Stimulated activated CD8-positive, alpha-beta memory T cell treated with anti-CD3 and anti-CD28 coated beads, Interleukin-15, amount 100 ng/mL, for 24 hours (primary cell): ENCODE measurements at places on chromosomes 2 and 18.

- no peak for DNase-seq
Measured at GRCh38 chr18:39675906-39676305, 2110.3 kb upstream of the CELF4 start.

- DNase-seq: no peak
Measured at GRCh38 chr2:191319186-191319585, 74.0 kb downstream of the MYO1B start.

GRCh38 chr2:148987286-148987685, 51.2 kb upstream of the LYPD6B start:
- no peak for DNase-seq

GRCh38 chr18:59139291-59139614, 431 bp upstream of the SEC11C start:
- peak; percentile 79 for DNase-seq

- no peak for DNase-seq
Measured at GRCh38 chr2:207130958-207131521, 34.7 kb downstream of the KLF7 start.

GRCh38 chr2:25592766-25593292, 80.5 kb downstream of the DTNB start:
- DNase-seq: no peak
